ENCODE measurements at places on chromosomes 16 and 17.

- DNase-seq = no peak
Observed at GRCh38 chr17:80104956-80105375, 3.6 kb downstream of the GAA start.

- peak; percentile 60 for DNase-seq
Observed at GRCh38 chr16:80824623-80825364, 20.4 kb upstream of the CDYL2 start.

GRCh38 chr16:69037373-69038160, 67.9 kb upstream of the HAS3 start:
- no peak for DNase-seq

GRCh38 chr17:29839656-29840055, 90.4 kb downstream of the SSH2 start:
- no peak for DNase-seq

- peak; percentile 64 for DNase-seq
Observed at GRCh38 chr16:12535535-12536411, 267.9 kb downstream of the CPPED1 start.

Measured in activated CD4-positive, alpha-beta T cell treated with anti-CD3 and anti-CD28 coated beads, Interleukin-2, amount 10 ng/mL, durations not matched to agents 7 days and 5 days (primary cell).